Ammon's horn (tissue), 1 donor: ENCODE measurements at places on chromosomes 6 and 20.

DNA sequence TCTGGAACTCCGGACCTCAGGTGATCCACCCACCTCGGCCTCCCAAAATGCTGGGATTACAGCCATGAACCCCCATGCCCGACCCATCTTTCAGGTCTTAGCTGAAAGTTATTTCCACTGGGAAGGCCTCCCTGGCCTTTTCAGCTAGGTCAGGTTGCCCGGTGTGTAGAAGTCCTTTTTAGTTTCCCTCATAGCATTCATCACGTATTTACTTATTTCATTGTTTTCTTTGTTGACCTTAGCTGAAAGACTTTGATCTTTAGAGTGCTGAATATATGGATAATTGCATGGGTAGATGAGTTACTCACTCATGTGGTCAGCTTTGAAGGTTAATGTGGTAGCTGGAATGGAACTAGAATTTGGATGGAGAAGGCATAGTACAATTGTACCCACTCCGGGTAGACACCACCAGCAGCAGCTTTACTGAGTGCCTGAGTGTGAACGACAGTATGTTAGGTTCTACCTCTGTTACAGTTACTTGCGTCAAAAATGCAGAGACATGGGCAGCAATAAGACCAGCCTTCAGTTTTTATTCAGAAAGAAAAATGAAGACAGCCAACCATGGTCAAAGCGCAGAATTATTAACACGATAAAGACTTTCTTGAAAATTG, 9.1 kb downstream of the KIZ start:
- DNase-seq: no peak

- no peak for DNase-seq
Measured at GRCh38 chr6:10395704-10396546, 18.9 kb downstream of the TFAP2A start.

GRCh38 chr6:43968110-43968965, 158.9 kb downstream of the MRPL14 start:
- DNase-seq: no peak

DNA sequence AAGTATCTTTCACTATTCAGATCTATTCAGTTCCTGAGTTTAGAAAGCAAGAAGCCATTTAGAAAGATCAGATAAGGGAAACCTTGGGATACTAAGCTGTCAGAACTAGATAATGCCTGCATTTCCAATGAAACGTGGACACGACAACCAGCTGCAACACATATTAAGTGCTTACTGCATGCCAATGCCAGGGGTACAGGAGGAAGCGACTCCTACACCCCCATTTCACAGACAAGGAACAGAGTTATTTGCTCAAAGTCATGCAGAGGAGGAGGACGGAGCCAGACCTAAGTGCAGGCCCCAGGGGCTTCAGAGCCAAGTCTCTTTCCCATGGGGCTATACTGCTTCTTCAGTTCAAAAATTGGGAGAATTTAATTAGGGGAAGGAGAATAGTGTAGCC, 62.4 kb downstream of the PREX1 start:
- no peak for DNase-seq

DNA sequence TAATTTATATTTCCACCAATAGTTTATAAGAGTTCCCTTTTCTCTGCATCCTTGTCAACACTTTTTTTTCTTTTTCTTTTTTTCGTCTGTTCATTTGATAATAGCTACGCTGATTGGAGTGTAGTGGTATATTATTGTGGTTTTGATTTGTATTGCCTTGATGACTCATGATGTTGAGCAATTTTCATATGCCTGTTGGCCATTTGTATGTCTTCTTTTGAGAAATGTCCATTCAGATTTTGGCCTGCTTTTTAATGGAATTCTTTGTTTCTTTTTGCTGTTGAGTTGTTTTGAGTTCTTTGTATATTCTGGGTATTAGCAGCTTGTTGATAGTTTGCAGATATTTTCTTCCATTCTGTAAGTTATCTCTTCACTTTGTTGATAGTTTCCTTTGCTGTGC, 773.4 kb downstream of the KIF16B start:
- no peak for DNase-seq

GRCh38 chr6:131285548-131285947, 150.3 kb downstream of the AKAP7 start:
- no peak for DNase-seq

GRCh38 chr20:57613481-57613921, 6.7 kb downstream of the ZBP1 start:
- no peak for DNase-seq

- DNase-seq: peak; percentile 36
Measured at GRCh38 chr6:100479179-100480035, 14.7 kb upstream of the SIM1 start.

DNA sequence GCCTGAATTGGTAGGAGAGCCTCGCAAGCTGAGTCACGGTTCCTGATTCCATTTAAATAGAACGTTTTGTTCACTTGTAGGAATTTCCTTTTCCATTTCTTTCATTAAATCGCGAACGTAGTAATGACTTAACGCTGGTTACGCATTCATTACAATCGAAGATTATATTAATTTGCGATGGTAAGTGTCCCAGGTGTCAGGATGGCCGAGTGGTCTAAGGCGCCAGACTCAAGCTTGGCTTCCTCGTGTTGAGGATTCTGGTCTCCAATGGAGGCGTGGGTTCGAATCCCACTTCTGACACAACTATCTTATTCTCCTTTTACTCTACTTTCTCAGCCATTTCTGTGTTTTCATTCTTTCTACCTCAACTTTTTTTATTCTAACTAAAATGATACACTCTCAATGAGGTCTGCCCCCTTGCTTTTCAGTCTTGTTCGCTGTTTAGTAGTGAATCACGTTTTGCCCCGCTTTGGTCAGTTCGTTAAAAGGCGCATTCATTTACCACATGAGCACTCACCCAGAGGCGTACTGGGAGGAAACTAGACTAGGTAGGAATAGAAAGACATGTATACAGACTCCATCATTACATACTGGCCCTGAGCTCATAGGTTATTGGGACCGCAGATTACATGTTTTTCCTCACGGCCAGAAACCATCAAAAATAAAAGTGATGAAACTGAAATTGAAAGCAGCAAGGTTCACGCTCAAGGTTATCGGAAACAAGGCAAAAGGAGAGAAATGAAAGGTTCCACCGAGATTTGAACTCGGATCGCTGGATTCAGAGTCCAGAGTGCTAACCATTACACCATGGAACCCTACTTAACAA, 17.3 kb upstream of the TRIM27 start:
- DNase-seq: peak; percentile 90

DNA sequence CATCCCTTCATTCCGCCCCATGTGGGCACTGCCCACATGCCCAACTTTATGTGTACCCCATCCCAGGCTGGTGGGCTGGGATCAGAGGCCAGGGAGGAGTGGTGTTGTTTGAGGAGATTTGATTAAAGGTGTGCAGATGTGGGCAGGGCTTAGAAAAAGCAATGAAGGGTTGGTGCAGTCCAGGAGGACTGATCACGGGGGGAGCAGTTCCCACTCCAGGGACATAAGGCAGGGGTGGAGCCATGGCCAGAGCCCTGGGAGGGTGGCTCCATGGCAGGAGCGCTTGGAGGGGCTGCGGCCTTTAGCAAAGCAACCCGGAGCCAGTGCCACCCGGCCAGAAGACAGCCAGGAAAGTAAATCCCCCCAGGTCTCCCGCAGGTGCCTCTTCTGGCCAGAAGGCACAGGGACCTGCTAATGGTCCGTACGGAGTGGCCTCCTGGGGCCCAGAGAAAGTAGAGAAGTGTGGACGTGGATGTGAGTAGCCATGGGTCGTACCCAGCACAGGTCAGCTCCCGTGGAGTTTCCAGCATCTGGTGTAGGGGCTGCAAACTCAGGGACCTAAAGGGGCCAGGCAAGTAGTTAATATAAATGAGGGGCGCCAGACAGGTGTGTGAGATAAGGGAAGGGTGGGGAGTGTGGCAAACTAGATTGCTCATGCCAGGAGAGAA, 62.1 kb upstream of the APCDD1L start:
- no peak for DNase-seq

- DNase-seq: peak; percentile 74
Measured at GRCh38 chr20:4886771-4887527, 114.4 kb downstream of the SLC23A2 start.

DNA sequence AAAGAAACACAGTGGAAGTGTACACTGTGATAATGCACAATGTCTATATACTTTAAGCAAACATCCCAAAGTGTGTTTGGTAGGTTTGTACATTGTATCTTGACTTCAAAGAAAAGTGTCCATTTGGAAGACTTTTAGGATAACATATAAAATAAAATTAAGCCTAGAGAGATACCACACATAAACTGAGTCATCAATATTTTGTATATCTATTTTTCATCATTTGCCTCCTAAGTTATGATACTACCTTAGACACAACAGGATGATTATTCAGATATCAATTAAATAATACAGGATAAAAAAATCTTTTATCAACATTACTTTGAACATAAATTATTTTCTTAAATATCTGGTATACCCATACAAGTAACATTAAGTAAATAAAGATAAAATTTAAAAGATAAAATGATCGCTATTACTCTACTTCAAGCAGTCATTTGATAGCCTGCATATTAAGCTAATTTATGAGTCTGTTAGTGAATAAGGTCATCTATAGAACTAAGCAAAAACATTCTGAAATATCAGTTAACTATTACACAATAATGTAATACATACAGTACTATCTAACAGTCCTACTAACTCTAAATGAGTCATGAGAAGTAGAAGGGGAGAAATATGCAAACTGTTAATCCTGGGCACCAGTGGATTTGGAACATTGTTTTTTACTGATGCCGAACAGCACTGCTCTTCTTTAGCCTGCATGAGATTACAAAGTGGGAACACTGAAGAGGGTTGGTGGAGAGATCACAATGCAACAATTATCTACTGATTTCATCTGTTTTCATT, 158.4 kb upstream of the SIM1 start:
- DNase-seq: peak; percentile 13

GRCh38 chr20:22368235-22368634, 216.1 kb downstream of the FOXA2 start:
- DNase-seq: no peak

DNA sequence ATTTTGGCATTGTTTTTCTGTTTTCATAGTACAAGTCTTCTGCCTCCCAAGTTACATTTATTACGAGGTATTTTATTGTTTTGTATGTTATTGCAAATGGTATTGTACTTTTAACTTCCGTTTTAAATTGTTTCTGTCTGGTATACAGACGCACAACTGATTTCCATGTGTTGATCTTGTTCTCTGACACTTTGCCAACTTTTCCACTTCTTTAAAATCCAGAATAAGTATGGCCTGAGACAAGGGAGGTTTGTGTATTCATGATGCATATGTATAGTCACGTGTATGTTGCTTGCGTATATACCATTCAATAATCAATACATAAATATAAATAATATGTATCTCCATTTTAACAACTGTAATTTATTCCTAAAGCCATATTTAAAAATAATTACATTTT, 41.2 kb downstream of the THBS2 start:
- DNase-seq: no peak

DNA sequence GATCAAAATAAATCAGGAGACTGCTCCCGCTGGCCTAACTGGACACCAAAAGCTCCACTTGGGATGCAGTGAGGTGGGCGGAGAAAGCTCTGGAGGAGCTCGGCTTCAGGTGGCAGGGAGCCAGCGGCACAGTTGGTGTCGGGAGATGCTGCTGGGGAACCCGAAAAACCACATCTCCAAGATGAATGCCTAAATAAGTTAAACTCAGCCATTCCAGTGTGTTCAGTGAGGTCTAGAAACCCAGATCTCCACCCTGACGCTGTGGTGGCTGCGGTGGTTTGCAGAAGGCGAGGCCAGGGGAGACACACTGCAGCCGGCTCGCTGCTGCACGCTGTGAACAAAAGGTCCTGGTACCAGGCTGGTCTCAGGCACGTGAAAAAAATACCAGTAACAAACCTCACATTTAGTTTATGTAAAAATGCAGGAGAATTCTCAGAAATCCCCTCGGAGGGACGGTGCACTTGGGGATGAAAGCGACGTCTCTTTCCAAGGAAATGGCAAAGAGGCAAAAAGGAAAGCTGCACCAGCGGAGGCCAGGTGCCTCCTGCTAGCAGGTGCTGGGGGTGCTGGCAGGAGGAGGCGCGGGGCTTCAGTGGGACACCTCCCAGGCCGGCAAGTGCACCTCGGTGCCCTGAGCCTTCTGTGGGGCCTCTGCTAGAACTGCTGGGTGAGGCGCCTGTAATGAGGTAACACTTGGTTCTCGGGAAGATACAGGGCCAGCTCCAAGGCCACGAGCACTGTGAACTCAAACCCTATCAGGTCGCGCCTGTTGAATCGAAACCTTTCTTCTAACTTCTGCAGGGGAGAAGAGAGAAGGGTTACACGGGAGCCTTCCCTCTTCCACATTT, 3.6 kb downstream of the RPS21 start:
- no peak for DNase-seq

DNA sequence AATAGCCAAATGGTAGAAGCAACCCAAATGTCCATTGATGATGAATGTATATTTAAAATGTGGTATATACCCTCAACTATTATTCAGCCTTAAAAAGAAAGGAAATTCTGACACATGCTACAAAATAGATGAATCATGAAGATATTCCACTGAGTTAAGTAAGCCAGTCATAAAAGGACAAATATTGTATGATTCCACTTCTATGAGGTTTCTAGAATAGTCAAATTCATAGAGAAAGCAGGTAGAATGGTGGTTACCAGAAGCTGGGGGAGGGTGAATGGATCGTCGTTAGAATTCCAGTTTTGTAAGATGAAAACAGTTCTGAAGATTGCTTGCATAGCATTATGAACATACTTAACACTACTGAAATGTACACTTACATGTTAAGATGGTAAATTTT, 214.3 kb upstream of the MYLIP start:
- no peak for DNase-seq

GRCh38 chr6:134523051-134523450, 205.1 kb upstream of the SGK1 start:
- no peak for DNase-seq

GRCh38 chr6:10140824-10141223, 274.1 kb downstream of the TFAP2A start:
- no peak for DNase-seq

- no peak for DNase-seq
Measured at GRCh38 chr6:11228935-11229654, 3.4 kb downstream of the NEDD9 start.

- no peak for DNase-seq
Measured at GRCh38 chr6:9851541-9852380, 563.1 kb downstream of the TFAP2A start.
